Activated CD4-positive, alpha-beta T cell treated with anti-CD3 and anti-CD28 coated beads for 24 hours (primary cell): ENCODE measurements at places on chromosomes 6 and 20.

- no peak for DNase-seq
Measured at GRCh38 chr6:158718461-158719046, 68.7 kb downstream of the SYTL3 start.

- DNase-seq = no peak
Measured at GRCh38 chr20:32456869-32457478, 98.8 kb downstream of the ASXL1 start.

DNA sequence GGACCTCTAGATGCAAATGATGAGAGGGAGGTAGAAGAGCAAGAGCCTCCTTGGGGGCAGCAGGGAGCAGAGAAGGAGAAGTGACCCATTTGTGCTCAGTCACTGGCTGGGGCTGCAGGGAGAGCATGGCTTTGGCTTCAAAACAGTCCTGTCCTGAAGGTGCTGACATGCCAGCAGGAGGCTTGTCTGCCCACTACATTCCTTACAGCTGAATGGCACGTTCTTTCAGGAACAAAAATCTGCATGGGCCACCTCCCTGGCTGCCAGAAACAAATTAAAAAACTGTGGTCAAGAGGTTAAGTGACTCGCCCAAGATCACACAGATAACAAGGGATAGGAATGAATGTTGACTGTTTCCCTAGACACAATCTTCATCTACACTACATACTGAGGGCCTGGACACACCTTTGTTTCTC, 188.8 kb downstream of the HIVEP2 start:
- DNase-seq = no peak

GRCh38 chr6:378958-379409, 12.6 kb upstream of the IRF4 start:
- no peak for DNase-seq

DNA sequence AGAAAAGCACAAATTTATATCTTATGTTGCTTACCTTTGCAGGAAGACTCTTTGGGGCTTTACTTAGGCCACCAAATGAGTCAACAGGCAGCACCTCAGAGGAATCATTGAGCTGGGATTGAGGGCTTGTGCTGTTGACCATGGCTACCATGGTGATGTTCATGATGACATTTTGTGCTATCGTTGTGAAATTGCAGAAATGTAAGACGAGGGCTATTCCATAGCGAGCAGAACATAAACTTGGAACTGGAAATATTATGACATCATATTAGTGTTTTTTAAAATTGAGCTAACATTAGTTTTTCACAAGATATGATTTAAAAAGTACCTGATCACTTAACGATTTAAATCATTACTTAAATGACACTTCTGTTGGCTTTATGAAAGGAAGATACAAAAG, 11.8 kb downstream of the SLC17A3 start:
- no peak for DNase-seq

- DNase-seq = no peak
Measured at GRCh38 chr6:103784117-103784516, 1075.6 kb downstream of the HACE1 start.

DNA sequence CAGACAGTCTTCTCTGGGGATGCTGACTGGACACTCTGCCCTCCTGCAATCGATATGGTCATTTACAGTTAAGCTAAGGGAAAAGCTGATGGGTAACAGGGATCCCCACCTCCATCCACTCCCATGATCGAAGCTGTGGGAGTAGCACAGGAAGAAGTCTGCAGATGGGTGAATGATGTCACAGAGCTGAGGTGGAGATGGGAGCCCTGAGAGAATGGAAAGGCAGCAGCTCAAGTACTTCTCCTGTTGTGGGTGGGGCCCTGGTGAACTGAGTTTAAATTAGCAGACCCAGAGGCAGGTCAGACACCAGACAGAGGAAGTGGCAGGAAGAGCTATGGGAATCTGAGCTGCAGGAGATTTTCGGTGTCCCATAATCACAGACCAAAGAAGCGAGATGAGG, 29.0 kb downstream of the HDGFL1 start:
- no peak for DNase-seq

- no peak for DNase-seq
Measured at GRCh38 chr6:112253498-112253840, 898 bp downstream of the LAMA4 start.

DNA sequence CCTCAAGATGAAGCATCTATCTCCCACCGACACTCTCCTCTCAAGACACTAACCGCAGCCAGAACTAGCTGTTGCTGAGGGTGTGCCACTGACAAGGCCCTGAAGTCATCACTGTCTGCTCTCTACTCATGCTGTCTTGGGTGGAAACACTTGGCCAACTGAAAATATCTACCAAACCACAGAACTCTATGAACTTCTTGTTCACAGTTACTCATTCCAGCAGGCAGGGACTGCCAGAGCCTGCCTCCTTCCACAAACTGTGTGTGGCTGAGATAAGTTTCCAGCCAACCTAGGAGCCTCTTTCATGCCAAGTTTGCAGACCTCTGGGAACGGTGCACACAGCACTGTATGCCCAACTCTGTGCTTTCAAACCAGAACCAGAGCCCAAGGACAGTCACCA, 45.5 kb upstream of the NXT1 start:
- no peak for DNase-seq

GRCh38 chr20:45111799-45112471, 3.0 kb downstream of the WFDC5 start:
- no peak for DNase-seq

- peak; percentile 4 for DNase-seq
Measured at GRCh38 chr6:108737594-108738546, 110.4 kb upstream of the ARMC2 start.

GRCh38 chr6:25007269-25007699, 71.5 kb upstream of the RIPOR2 start:
- no peak for DNase-seq
